Activated CD4-positive, alpha-beta T cell treated with anti-CD3 and anti-CD28 coated beads, Interleukin-2, amount 50 U/mL, for 48 hours (primary cell): ENCODE measurements at places on chromosomes 3 and 15.

- DNase-seq = no peak
Measured at GRCh38 chr3:108227131-108227530, 4.9 kb upstream of the IFT57 start.

DNA sequence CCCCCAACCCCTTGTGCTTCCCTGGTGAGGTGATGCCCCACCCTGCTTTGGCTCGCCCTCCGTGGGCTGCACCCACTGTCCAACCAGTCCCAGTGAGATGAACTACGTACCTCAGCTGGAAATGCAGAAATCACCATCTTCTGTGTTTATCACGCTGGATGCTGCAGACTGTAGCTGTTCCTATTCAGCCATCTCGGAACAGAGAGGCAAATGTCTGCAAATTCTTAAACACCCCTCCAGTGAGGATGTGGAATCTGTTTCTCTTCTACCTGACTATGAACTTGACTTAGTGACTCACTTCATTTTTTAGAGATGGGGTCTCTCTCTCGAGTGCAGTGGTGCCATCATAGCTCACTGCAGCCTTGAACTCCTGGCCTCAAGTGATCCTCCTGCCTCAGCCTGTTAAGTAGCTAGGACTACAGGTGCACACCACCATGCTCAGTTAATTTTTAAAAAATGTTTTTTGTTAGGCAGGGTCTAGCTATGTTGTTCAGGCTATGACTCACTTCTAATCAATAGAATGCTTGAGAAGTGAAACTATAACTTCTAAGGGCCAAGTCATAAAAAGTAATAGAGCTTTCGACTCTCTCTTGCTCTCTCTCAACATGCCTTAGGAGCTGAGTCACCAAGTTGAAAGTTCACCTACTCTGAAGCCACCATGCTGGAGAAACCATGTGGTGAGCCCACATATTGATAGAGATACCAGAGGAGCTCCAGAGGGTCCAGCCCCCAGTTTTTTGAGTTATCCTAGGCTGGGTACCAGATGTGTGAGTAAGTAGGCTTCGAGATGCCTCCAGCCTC is 11.5 kb upstream of the PARP14 start:
- DNase-seq = peak; percentile 41

DNA sequence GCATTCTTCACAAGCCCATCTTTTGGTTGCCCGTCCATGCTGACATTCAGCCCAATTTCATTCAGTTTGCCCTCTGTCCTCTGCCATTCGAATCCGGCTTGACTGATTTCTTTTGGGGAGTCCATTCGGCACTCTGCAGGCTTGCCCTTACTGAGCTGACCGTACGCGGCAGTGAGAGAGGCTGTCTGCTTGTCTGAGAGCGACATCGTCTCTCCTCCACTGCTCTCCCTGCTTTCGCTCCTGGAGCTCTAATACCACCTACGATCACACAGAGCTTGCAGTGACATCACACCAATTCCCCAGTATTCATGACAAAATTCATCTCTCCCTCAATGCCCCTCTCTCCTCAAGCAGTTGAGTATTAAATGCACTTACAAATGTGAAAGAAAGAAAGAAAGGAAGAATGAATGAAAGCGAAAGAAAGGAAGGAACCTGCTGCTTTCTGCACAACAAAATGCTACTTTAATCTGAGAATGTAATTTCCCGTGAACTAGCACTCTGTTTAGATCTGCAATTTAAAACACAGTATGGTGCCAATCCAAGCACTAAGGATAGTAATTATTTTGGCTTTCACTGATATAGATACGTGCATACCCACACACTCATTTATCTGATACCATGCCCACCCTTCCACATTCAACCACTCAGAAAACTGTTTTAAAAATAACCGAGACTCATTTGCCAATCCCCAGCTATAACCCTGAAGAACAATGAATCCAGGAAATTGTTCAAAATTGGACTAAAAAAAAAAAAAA is 89.5 kb downstream of the DHX30 start:
- DNase-seq = no peak

DNA sequence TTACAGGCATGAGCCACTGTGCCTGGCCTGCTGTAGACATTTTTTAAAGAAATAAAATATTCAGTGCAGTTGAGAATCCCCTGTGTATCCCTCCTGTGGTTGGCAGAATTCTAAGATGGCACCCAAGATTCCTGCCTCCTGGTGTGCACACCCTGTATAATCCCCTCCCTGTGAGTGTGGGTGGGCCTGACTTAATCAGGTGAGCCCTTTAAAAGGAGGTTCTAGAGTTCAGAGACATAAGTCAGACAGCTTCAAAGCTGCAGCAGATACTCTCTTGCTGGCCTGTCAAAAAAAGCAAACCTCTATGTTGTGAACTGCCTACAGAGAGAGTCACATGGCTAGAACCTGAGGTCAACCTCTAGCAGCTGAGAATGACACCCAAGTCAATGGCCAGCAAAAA is 7.0 kb upstream of the VIPR1 start:
- no peak for DNase-seq

GRCh38 chr3:11582191-11582968 is 61.3 kb downstream of the VGLL4 start:
- no peak for DNase-seq

DNA sequence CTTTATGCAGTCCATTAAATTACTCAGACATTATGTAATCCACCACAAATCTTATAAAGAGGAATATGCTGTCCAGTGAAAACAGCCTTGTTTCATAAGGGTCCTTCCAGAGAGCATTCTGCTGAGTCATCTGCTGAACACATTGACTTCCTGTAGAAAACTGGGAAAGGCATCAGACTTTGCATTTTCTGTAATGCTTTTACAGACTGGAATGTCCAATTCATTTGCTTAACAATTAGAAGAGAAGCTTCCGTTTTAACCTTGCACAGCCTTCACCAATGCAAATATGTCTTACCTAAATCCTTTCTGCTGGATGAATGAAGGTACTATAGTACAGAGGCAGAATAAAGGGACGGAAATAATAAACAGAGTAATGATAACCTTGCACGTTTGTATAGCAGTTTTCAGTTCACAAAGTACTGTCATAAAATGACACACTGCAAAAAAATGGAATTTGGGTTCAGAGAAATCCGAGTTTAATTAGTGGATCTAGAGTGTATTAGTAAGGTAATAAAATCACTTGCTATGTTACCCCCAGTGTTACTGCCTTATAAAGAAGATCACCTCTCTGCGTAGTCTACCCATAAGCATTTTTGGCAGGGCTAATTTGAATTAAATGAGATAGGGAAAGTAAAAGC is 301.5 kb downstream of the PYDC2 start:
- no peak for DNase-seq

GRCh38 chr15:64180235-64180824 is 17.5 kb upstream of the PPIB start:
- DNase-seq = no peak

DNA sequence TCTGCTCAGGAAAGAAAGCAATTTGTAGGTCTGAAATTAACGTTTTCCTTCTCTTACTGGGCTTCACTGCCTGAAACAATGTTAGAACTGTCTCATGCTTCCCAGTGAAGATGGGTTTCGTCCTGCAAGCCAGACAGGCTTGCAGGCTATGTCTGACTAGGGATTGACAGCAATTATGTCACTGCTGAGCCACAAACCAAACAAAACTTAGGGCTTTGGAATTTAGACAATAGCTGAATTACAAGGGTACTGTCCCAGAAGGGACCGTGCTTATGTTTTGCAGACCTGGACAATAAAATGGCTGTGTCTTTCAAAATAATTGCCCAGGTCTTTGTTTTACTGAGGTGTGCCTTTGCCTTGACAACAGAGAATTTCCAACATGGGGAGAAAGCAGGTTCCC is 46.3 kb upstream of the CCDC80 start:
- DNase-seq = no peak

GRCh38 chr3:61924090-61924735 is 362.8 kb downstream of the PTPRG start:
- no peak for DNase-seq
